Neural cell (in vitro differentiated cells): ENCODE measurements at places on chromosomes 7 and 10. TPM values are rescaled to one million over a fixed set of nuclear protein-coding genes. Genes with fewer than 3 reads are reported as not detected.

NEURL1 gene
- polyA plus RNA-seq, result 12.3 and 15.7 TPM in 2 replicates

FAM180A gene
- polyA plus RNA-seq, result not detected in 2 replicates

ZNF804B gene
- 0.32 and 0.37 TPM in 2 replicates for polyA plus RNA-seq

PRLHR gene
- polyA plus RNA-seq, result 0.20 TPM in 1 of 2 replicates, not detected in the other

NRCAM gene
- polyA plus RNA-seq, result 81.1 and 90.9 TPM in 2 replicates

LIPM gene
- polyA plus RNA-seq, result not detected in 2 replicates
